ENCODE measurements at places on chromosomes 1 and 21.

DNA sequence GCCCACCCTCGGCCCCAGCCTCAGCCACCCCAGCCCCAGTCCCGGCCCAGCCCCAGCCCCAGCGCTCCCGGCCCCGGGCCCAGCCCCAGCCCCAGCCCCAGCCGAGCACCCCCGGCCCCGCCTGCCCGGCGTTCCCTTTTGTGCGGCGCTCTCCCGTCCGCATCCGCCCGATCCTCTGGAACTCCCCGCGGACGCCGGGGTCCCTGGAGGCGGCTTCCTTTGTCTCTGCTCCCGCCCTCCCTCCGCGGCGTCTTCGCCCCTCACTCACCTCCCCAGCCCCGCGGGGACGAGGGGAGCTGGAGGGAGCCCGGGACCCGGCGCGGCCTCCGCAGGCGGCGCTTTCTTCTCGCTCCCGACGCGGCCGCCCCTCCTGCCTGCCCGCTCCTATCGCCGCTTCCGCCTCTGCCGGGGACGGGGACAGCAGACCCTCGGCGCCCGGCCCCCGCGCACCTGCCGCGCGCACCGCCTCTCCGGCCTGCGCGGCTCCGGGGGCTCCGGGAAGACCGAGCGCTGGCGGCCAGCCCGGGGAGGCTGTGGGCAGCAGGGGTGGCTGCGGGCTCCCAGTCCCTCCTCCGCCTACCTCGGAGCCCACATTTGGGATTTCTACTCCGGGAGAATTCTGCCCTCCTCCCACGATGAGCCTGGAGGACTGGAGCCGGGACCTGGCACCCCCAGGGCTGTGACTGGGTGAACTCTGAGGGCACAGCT is 14.0 kb downstream of the AGRN start:
- DNase-seq, result peak; percentile 35

DNA sequence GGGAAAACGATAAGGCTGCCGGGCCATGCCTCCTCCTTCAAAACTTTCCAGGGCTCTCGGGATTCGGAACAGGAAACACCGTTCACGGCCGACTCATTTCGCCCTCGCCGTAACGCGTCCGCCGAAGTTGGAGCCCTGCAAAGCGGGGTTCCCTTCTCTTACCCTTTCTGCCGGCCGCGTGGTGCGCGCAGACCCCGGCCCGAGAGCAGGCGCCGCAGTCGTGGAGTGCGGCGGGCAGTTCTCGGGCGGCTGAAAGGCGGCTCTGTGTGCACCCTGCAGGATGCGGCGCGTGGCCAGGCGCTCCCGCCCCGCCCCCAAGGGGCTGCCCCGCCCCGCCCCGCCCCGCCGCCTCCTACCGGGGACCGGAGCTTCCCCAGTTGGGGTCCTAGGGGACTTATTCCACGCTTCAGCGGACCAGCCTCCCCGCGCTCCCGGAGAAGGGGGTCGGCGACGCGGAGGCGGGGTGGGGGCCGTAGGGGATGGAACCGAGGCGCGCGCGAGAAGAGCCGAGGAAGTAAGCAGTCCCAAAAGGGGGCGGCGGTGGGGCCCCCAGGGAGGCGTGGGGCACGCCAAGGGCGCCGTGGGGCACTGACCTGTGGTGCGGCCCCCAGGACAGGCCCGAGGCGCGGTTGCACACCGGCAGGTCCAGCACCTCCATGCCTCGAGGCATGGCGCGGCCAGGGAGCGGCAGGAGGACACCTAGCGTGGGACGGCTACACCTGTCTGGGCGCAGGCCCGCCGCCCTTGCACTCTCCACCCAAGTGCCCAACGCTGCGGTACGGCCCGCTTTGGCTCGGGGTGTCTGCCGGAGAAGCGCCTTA is at the start of gene MCOLN2:
Gene MCOLN2, minus strand, starts transcription at position 268 of the 821 bp plus-strand sequence. Its CDS starts 241 bp downstream, at position 27.
- DNase-seq, result peak; percentile 91

GRCh38 chr1:85303440-85304162 is 27.2 kb upstream of the BCL10 start:
- no peak for DNase-seq

GRCh38 chr1:31218705-31219104 is 21.0 kb downstream of the NKAIN1 start:
- DNase-seq, result no peak

DNA sequence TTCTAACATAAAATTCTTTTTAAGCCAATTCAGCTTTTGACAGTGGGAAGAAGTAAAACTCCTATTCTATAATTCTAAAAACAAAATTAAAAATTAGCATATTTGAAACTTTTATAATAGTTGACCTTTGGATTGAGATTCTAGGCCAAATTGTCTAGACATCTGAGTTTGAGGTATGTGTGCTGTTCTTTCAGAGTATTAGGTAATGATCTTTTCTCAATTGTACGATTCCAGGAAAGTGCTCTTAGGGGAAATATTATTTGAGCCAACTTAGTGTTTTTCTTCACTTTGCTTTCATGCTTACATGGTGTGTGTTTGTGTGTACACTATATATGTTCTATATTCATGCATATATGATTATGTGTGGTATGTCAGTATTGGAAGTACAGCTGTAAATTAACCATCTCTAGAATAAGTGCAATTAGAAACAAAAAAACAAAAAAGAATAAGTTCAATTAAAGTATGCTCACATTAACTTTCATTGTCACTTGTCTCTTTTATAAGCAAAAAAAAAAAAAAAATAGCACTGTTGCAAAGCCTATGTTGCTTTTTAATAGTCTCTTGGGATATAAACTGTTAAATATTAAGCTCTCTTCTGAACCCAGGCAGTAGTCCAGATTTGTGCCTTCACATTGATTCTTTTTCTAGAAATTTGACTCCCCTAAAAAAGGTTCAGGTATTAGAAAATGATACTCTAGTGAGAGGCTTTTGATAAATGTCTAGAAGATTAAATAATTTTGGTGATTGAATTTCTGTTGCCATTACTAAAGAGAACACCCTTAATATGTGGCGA is 132.2 kb downstream of the ATP5PO start:
- no peak for DNase-seq

DNA sequence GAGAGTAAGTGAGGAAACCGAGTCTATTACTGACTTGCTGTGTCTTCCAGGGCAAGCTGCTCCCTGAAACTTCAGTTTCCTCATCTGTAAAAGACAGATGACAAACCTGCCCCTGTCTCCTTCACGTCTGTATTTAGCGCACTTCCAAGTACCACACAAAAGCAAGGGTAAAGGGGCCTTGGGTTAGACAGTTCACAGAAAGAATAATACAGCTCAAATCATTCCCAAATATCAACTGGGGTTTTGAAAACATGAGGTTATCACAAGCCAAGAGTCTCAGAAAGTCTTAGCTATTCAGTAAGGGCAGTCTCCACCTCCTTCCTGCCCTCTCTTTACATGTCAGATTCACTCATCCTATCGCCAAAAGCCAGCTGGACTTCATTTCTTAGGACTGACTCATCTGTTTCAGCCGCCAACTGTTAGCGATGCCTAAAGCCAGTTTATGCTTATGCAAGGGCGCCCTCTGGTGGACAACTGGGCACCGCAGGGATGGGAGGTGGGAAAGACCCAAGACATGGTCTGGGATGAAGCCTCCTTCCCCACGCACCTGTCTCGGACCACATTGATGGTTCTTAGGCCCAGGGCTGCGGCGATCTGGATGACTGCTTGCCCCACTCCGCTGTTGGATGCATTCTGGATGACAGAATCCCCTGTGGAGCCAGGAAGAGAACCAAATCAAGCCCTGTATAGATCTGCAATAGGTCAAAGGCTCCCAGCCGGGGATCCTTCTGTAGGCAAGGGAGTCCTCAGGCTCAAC is 21.1 kb upstream of the SRSF4 start:
- peak; percentile 70 for DNase-seq

- DNase-seq, result no peak
Observed at GRCh38 chr1:87968197-87968955, 639.7 kb downstream of the LMO4 start.

DNA sequence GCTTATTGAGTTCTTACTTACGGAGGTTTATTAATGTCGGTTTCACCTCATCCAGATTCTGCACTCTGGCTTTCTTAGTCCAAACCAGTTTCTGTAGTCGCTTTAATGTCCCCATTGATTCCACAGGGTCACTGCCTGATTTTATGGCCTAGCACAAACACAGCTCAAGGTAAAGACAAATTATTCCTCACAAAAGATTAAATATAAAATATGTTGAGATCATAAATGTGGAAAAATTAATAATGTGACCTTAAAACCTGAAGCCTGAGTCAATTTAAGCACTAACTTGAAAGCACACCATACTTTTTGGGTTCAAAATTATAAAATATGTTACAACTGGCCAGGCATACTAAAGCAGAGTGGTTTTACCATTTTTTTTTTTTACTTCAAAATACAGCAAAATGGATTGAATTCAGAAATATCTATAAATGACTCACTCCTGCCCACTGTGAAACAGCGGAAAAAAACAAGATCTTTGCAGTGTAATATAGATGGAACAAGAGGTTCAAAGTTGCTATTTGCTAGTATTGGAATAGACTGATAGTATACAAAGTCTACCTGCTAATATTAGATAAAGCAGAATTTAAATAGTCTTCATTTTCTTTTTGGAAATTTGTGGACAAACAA is 37.6 kb upstream of the SAMSN1 start:
- no peak for DNase-seq

DNA sequence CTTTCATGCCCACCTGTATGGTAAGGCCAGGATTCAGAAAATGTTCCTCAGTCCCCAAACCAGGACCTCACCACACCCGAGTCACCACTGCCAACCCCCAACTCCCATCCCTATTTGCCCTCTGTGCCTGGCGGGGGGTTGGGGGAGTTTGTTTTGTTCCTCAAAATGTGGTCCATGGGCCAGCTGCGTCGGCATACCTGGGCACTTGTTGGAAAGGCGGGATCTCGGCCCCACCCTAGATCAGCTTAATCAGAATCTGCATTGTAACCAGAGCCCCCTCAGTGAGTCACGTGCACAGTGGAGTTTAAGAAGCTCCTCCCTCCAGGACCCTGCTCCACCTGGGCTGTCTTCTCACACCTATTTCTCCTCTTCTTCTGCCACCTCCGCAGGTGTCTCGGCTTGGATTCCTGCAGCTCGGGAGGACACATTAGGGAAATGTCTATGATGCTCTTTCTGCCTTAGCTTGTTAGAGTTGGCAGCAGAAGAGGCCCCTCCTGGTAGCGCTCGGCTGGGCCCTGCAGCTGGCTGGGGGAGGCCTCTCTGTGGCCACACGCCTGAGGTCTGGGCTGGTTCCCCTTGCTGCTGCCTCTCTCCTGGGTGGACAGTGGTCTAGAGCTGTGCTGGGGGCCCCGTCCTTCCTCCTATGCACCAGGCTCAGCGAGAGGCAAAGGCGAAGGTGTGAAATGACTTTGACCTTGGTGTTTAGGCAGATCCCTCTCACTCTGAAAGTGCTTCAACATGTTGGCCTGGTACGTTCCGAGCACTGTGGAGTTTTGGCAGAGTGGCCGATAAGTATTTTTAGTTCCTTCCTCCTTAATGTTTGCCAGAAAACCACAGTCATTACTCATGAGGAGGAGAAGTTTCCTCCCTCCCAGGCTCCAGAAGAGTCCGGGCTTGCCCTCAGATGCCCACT is 41.8 kb upstream of the CAMTA1 start:
- DNase-seq, result no peak

- DNase-seq, result no peak
Observed at GRCh38 chr1:210298296-210298695, 30.4 kb upstream of the HHAT start.

GRCh38 chr1:239763850-239764249 is 327.8 kb upstream of the FMN2 start:
- DNase-seq, result no peak

DNA sequence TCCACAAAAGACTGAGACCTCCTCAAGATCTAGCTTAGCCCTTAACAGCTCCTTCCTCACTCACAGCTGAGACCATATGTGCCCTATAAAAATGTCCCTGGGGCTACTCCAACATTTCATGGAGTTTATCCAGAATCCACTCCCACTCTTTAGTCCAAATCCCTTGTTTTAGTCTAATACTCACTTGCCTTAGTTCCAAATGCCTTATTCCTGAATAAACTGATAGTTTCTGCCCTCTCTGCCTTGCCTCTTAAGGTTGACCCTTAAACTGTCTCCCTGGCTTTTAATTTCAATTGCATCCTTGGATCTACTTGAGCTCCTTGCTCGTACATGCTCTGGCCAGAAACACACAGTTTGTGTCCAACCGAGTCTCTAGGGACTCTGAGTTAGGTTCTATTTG is 47.3 kb upstream of the LYPLAL1 start:
- DNase-seq, result no peak

GRCh38 chr1:4482526-4482925 is 171.9 kb upstream of the AJAP1 start:
- DNase-seq, result no peak

DNA sequence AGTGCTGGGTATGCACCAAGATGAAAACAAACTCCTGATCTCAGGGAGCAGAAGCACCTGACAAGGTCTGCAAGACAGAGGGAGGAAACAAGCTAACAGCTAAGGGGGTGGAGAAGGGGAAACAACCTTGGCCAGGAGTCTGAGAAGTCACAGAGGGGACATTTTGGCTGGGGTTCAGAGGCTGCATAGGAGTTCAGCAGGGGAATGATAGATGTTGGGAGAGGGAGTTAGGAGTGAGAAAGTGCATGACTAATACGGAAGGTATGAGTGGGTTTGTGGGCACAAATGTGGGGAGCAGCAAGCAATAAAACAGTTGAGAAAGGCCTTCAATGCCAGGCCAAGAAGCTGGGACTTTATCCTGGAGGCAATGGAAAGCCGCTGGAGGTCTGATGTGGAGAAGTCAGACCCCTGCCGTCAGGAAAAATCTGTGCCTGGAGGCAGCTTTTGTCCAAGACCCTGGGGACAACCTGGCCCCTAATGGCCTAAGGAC is 16.4 kb downstream of the EPHA2 start:
- no peak for DNase-seq

GRCh38 chr1:29830383-29830782 is 594.1 kb downstream of the PTPRU start:
- DNase-seq, result no peak

- DNase-seq, result peak; percentile 6
Observed at GRCh38 chr1:230335861-230336522, 90.1 kb downstream of the PGBD5 start.

GRCh38 chr1:3731583-3732433 is 20.4 kb upstream of the CCDC27 start:
- no peak for DNase-seq

- DNase-seq, result no peak
Observed at GRCh38 chr1:1171161-1171545, 2.5 kb upstream of the TTLL10 start.
